ENCODE measurements at places on chromosomes 4 and X.

- no peak for DNase-seq
Observed at GRCh38 chr4:109079201-109079600, 223.3 kb downstream of the COL25A1 start.

- no peak for DNase-seq
Observed at GRCh38 chr4:163470391-163470790, 3.2 kb downstream of the TKTL2 start.

GRCh38 chr4:88995874-88996273, 61.1 kb downstream of the FAM13A start:
- no peak for DNase-seq

DNA sequence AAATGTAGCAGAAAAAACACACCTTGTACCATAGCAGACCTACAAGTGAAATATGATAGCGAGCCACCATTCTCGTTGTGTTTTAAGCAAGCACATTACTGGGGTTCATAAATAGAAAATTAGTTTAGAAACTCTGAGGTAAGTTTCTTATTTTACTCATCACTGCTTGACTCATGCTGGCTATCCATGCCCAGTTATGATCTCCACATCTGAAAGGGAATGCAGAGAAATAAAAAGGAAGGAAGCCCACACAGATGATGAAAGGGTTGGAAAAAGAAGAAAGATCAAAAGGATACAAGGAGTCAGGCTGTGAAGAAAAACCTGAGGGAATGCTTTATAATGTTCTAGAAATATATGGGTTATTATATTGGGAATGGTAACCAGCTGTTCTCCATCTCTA, 54.5 kb downstream of the CAMK2D start:
- no peak for DNase-seq

GRCh38 chr4:52107745-52108144, 56.6 kb downstream of the SPATA18 start:
- no peak for DNase-seq

DNA sequence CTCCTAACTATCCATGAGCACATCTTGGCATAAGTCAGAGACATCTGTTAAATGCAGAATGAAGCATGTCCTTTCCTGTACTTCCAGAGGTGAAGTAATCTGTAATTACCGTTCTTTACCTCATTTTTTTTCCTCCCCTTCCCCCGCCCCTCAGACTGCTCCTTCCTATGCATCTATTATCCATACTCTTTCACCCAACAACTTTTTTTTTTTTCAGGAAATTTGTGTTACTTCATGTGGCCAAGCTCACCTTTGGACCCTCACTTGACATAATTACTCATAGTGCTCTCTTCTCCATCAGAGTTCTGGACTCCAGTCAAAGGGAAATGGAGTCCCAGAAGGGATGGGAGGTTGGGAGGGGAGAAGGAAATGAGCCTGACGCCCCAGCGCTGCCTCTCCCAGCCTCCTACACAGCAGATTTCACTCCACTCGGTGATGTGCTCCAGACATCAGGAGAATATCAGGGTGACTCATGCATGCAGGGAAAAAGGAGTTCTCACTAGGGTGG, 568.8 kb downstream of the STIM2 start:
- DNase-seq, result no peak

- DNase-seq, result no peak
Observed at GRCh38 chr4:148565801-148566200, 123.6 kb upstream of the NR3C2 start.

GRCh38 chr4:35106091-35106734, 1138.1 kb downstream of the ARAP2 start:
- no peak for DNase-seq

DNA sequence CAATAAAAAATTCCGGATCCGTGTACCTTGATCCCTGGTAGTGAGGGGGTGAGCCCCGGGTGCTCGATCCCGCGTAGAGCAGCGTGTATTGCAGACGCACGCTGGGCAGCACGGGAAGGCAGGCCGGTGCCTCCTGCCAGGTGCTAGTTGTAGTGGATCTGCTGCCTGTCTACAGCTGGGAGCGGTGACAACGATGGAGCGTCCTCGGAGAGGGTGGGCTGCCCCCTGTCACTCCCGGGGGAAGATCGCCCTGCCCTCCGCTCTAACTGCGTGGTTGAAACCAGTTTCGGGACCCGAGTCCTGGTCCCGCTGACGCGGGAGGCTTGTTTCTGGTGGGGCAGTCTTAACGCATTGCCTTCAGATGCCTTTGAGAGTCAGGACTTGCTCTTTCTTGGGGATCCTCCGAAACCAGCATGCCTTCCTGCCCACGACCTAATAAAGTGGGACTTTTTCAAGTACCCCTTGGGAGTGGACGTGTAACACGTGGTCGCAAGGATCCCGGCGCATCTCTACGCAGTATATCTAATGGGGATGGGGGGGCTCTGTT, 2.7 kb upstream of the NKX6-1 start:
- no peak for DNase-seq

GRCh38 chr4:78565971-78566372, 14.4 kb downstream of the ANXA3 start:
- no peak for DNase-seq

- DNase-seq, result no peak
Observed at GRCh38 chr4:84631573-84631972, 48.6 kb downstream of the CDS1 start.

DNA sequence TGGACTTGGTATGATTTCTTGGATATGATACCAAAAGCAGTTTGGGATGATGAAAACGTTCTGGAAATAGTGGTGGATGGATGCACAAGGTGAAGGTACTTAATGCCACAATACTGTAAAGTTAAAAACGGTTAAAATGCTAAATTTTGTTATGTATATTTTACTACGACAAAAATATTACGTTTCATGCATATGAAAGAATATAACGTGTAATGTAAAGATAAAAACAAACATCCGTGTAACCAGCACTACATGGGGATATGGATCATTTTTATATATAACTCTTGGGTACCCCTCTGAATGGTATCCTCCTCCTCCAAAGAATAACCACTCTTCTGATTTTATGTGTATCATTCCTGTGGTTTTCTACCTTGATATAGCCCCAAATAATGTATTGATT, 862 bp upstream of the CENPU start:
- no peak for DNase-seq

DNA sequence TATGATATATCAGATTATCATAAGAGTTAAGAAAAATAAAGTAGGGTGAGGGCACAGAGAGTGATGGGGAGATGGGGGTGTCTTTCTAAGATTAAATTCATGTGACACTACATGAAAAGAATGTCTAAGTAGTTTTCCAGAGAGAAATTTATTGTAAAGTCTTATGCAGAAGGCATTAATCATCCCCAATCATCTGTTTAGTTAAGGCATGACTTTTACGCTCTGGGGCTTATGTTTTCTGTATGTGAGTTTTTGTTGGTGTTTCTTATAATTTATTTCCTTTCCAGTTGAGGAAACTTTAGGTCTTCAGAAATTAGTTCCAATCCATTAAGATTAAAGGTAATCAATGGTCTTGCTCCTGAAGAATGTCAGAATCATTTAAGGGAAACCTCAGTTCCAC, 383.0 kb upstream of the GALNT7 start:
- DNase-seq, result no peak

DNA sequence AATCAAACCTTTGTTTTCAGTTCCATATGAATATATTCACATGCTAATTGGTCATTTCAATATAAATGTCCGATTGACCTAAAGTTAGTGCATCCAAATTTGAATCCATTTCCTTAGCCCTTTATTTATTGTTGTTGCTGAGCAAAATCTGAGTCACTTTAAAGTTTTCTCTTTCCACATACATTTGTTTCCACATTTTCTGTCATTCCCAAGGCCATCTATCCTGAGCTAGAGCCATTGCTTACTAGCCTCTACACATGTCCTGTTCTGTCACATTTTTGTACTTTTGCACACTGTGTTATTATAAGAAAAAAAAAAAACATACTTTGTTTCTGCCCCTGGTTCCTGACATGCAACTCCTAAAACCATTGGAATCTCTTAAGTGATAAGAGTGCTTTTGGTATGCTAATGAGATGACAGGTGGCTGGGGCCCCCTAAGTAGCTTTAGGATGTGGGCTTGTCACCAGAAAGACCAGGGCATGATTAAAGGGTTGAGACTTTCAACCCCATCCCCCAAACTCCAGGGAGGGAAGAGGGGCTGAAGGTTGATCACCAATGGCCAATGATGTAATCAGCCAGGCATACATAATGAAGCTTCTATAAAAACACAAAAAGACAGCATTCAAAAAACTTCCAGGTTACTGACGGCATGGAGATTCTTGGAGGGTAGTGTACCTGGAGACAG, 353.3 kb upstream of the MAGEB16 start:
- no peak for DNase-seq
